Transverse colon (tissue), 4 donors: ENCODE measurements at places on chromosomes 5 and 9. TPM values are rescaled to one million over a fixed set of nuclear protein-coding genes. Genes with fewer than 3 reads are reported as not detected.

DNA sequence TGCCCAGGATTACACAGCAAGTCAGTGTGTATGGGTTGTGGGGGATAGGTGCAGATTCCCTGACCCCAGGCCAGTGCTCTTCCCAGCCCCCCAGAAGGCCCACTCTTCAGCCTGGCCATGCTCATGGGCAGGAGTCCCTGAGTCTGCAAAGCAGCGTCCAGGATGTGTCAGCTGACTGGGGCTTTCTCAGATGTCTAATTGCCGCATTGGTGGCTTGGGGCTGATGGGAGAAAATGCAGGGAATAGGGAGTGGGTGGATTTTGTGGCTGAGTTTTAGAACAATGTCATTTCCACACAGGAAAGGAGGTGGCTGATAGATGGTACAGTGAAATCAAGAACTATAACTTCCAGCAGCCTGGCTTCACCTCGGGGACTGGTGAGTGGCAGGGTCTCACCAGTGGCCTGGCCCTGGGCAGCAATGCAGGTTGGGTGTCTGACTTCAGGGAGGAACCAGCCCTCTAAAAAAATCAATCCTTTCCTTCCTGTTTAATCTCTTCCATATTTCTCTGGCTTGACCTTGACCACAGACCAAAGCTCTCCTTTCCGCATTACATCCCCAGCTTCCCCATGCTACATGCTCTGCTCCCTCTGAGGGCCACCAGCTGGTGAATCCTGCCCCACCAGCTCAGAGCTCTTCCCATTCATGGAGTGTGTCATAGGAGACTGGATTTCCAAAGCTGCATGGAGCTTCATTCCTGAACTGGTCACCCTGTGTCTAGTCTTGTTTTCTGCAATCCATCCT, 14.2 kb downstream of the GLIPR2 start:
- no peaks in the 10 kb centered on the region for H3K27me3 ChIP-seq
- DNase-seq: no peak
- H3K4me3 ChIP-seq: no peak overlapping the region
- no peaks in the 10 kb centered on the region for H3K36me3 ChIP-seq

DNA sequence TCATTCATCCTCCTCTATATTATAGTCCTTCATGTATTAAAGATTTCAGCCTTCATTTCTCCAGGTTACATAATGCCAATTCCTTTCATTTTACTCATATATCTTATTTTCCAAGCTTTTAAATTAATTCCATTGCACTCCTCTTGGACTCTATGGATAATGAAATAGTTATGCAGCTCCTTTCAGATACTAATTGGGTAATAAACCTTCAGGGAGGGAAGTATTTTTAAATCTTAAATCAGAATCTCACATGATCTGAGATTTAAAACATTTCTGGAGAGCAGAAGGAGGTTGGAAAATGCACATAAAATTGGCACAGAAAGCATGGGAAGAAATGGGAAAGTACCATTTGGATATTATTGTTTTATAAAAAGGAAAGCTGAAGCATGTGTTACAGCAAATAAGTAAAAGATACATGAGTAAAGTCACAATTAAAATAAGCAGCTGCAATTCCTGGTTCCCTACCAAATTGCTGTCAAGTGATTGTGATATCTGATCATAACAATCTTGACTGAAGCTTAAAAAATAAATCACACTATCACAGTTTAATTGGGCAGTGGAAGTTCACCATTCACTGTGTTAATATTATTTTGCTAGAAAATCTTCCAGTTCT, 257.9 kb upstream of the NREP start:
- H3K27ac ChIP-seq: no peak overlapping the region
- H3K4me3 ChIP-seq: no peak overlapping the region
- DNase-seq: no peak
- H3K36me3 ChIP-seq: no peaks in the 10 kb centered on the region
- H3K4me1 ChIP-seq: no peaks in the 10 kb centered on the region

- H3K4me3 ChIP-seq: no peak overlapping the region
- peaks cover 12% of the 10 kb centered on the region for H3K4me1 ChIP-seq
- DNase-seq: no peak
- H3K27ac ChIP-seq: peak overlapping the region; percentile 82
Observed at GRCh38 chr5:140634103-140634502, 1.1 kb upstream of the CD14 start.

- peaks cover 6% of the 10 kb centered on the region for H3K27me3 ChIP-seq
- peaks cover 22% of the 10 kb centered on the region for H3K36me3 ChIP-seq
- H3K27ac ChIP-seq: no peak overlapping the region
- H3K4me3 ChIP-seq: no peak overlapping the region
- no peak for DNase-seq
- peaks cover 48% of the 10 kb centered on the region for H3K4me1 ChIP-seq
Observed at GRCh38 chr9:136723989-136724388, 11.6 kb downstream of the DIPK1B start.

The NTNG2 gene
- 0.27 TPM for total RNA-seq

DNA sequence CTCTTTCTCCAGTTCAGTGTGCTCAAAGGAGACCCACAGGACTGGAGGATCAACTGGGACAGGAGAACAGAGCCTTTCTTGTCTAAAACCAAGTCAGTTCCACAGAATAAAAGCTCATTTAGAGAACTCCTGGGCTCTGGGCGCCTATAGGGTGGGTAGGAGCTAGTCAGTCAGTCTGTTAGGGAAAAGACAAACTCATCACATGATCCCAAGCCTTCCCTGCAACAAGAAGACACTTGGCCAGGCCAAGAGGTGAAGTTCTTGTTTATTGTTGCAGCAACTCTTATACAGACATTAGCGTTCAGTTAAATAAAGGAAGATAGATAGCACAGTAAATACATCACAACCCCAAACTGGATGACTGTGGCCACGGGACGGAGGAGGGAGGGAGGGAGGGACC, 102.3 kb downstream of the ENTREP1 start:
- H3K4me3 ChIP-seq: no peak overlapping the region
- no peak for DNase-seq
- H3K27me3 ChIP-seq: no peaks in the 10 kb centered on the region
- no peak overlapping the region for H3K27ac ChIP-seq
- no peaks in the 10 kb centered on the region for H3K36me3 ChIP-seq

- H3K4me3 ChIP-seq: no peak overlapping the region
- DNase-seq: no peak
- no peaks in the 10 kb centered on the region for H3K36me3 ChIP-seq
- no peak overlapping the region for H3K27ac ChIP-seq
Observed at GRCh38 chr5:65555287-65555686, 7.7 kb downstream of the CENPK start.

GRCh38 chr9:88174324-88174723, 36.0 kb upstream of the SPATA31C2 start:
- H3K4me3 ChIP-seq: no peak overlapping the region
- no peaks in the 10 kb centered on the region for H3K27me3 ChIP-seq
- H3K36me3 ChIP-seq: no peaks in the 10 kb centered on the region
- DNase-seq: no peak

GRCh38 chr5:22779499-22779898, 73.6 kb downstream of the CDH12 start:
- no peaks in the 10 kb centered on the region for H3K4me1 ChIP-seq
- H3K36me3 ChIP-seq: no peaks in the 10 kb centered on the region
- no peak overlapping the region for H3K4me3 ChIP-seq
- DNase-seq: no peak
- H3K27me3 ChIP-seq: no peaks in the 10 kb centered on the region
